ENCODE measurements at places on chromosomes 2 and 18.

DNA sequence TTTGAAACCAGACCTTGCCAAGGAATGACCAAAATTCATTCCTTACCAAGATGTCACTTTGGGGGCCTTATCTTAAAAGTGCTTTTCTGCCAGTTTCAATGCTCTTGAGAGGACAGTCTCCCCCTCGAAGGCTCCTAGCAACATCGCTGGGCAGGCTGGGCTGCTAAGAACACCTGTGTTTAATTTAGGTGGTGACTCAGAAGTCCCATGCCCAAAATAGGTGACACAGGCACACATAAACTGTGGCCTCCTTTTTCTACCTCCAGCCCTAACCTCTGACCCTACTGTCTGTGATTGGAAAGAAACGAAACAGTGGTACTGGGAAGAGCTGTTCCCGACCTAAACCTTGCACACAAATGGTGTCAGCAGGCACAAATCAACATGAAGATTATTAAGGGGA, 28.7 kb upstream of the ROCK2 start:
- no peak for DNase-seq

- no peak for DNase-seq
Measured at GRCh38 chr2:46915281-46915810, at the start of gene MCFD2. MCFD2 (minus strand) TSS chr2:46915806; CDS start chr2:46909171, 6,635 bp downstream.

- no peak for DNase-seq
Measured at GRCh38 chr2:46236006-46236875, 61.0 kb upstream of the EPAS1 start.

GRCh38 chr2:205751569-205752031, 69.3 kb downstream of the NRP2 start:
- no peak for DNase-seq

GRCh38 chr18:9771261-9771976, 63.3 kb downstream of the RAB31 start:
- DNase-seq: no peak

GRCh38 chr2:237391140-237391539, 22.8 kb downstream of the COL6A3 start:
- DNase-seq: no peak

All from HS-27A (cell line).